ENCODE measurements at places on chromosomes 11 and 22.

DNA sequence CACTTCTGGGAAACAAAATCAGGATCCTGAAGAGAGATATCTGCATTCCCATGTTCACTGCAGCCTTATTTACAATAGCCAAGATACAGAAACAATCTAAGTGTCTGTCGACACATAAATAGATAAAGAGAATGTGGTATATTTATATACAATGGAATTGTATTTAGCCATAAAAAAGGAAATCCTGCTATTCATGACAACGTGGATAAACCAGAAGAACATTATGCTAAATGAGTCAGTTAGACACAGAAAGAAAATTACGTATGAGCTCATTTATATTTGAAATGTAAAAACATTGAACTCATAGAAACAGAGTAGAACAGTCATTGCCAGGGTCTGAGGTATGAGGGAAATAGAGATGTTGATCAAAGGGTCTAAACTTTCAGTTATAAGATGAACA, 6.1 kb downstream of the MRPL17 start:
- no peak for DNase-seq

DNA sequence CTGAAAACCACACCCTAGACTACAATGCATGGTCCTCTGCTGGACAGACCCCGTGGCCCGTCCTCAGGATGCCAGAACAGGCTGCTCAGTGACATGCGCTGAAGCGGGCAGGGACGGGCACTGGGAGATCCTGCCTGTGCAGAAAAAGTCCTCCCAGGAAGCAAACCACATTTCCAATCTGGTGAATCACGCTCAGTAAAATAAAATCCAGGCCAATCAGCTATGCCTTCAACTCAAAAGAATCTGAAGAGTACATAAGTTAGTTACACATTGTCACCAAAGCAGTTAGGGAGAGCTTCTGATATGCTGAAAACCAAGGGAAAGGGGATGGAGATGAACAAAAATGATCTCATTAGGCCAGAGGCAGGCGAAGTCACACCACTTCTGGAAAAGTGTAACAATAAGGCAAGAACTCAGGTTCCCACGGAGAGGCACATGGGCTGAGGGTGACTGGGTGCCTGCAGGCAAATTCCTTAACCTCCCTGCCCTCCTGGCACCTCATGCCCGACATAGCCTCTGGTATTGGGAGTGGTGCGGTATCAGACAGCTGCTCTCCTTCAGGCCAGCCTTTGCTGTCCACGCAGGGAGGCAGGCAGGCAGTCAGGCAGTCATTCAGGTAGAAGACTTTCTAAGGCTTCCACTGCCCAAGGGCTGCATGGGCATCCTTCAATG, 66.4 kb downstream of the APOL5 start:
- DNase-seq: no peak

GRCh38 chr11:47616726-47617416, 22.7 kb upstream of the C1QTNF4 start:
- DNase-seq: peak; percentile 87

- no peak for DNase-seq
These were observed 34.5 kb upstream of the EED start for GRCh38 chr11:86209806-86210657.

GRCh38 chr11:127242676-127243075, 242.1 kb upstream of the KIRREL3 start:
- DNase-seq: no peak

- DNase-seq: peak; percentile 72
These were observed 686.3 kb downstream of the NTM start for GRCh38 chr11:132056689-132057088.

DNA sequence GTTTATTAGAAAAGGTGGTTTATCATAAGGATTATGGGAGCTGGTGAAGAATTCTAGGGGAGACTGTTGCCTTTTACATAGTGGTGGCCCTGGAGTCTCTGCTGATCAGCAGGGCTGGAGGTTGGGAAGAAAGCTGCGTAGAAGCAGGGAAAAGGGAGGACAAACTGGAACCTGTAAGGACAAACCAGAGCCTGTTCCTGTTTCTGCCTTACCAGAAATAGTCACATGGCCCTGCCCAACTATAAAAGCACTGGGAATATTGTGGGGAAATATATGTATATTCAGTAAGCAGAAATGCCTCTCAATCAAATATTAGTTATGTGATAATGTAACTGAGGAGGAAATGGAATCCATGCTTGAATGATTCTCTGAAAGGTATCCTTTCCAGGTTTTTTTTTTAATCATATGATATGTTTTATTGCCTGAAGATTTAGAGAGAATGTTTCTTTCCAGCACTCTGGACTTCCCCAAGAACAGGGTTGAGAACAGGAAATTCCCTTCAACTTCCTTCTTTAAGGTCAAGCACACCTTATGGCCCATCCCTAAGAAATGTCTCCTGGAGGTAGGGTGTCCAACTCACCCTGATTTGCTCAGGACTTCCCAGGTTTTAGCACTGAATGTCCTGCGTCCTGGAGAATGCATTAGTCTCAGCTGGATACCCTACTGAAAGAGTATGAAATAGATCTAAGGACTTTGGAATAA, 33.9 kb upstream of the SCUBE2 start:
- DNase-seq: no peak

- DNase-seq: peak; percentile 13
These were observed 925 bp upstream of the KCNJ11 start for GRCh38 chr11:17389211-17389956.

DNA sequence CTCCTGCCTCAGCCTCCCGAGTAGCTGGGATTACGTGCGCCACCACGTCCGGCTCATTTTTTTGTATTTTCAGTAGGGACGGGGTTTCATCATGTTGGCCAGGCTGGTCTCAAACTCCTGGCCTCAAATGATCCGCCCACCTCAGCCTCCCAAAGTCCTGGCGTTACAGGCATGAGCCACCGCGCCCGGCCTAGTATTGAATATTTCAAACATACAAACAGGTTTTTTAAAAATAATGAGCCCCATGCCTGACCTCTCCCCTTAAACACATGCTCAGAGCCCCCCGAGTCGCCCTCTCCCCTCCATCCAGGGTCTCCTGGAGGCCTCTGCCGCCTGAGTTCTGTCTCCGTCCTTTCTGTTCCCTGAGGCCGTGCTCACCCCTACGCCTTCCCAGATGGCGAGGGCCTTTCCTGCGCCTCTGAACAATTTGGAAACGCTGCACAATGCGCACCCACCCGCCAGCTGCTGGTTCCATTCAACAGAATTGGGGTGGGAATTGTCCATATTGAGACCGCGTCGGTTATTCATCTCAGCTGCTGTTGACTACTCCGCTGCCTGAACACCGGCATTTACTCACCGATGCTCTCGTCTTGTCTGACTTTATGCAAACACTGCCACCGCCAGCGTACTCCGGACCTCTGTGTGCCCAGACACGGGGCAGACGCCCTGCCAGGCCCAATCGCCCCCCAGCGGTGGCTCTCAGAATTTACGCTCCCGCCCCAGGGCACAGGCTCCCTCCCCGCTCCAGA, 13.6 kb upstream of the RNH1 start:
- DNase-seq: no peak

- no peak for DNase-seq
These were observed 101.6 kb downstream of the AASDHPPT start for GRCh38 chr11:106179048-106179447.

- DNase-seq: no peak
These were observed 183.0 kb downstream of the TBC1D22A start for GRCh38 chr22:46945481-46945880.

GRCh38 chr11:133082453-133082781, 449.9 kb downstream of the OPCML start:
- DNase-seq: peak; percentile 6

GRCh38 chr11:57244911-57245310, 7.9 kb upstream of the APLNR start:
- no peak for DNase-seq

DNA sequence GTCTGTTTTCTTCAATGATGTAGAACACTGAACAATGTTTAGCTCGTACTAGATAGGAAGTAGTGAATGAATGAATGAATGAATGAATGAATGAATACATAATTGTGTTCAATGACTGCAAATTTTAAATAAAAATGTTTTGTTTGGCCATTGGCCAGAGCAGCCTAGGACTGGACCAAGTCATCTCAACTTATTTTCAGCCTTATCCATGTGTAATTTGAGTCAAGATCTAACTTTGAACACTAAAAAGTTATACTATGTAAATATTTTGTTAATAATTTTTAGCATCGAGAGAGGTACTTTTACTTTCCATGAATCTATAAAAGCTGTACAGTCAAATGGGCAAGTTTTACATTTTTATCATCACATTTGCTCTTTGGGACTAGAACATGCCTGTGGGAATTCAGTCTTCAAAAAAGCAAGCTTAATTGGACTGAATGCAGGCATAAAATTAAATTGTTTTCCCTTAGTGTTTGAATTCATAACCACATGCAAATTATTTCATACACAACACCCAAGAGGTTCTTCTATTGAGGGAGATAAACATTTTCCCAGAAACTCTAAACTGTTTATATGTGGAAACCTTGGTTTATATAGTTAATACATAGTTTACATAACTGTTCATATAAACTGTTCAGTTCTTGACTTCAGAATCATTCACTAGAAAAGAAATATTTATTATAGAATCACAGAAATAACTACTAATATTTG, 222.1 kb upstream of the ANO3 start:
- no peak for DNase-seq

GRCh38 chr11:130218501-130219070, 59.0 kb downstream of the ST14 start:
- DNase-seq: no peak

- peak; percentile 40 for DNase-seq
These were observed 34.6 kb upstream of the PDGFD start for GRCh38 chr11:104198576-104198975.

DNA sequence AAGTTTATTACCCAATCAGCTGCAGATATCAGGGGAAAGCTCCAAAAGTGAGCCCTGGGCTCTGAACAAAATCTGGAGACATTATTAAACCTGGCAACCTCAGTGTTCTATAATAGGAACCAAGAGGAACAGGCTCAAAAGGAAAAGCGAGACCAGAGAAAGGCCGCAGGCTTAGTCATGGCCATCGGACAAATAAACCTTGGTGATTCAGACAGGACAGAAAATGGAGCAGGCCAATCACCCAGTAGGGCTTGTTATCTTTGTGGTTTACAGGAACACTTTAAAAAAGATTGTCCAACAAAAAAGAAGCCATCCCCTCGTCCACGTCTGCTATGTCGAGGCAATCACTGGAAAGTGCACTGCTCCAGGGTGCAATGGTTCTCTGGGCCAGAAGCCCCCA, 7.7 kb upstream of the PANX1 start:
- DNase-seq: no peak

GRCh38 chr11:120532082-120532831, 20.7 kb downstream of the GRIK4 start:
- peak; percentile 31 for DNase-seq

GRCh38 chr22:33864723-33865130, 55.5 kb downstream of the LARGE1 start:
- peak; percentile 14 for DNase-seq

- no peak for DNase-seq
These were observed 48.0 kb downstream of the MYO7A start for GRCh38 chr11:77175869-77176539.

DNA sequence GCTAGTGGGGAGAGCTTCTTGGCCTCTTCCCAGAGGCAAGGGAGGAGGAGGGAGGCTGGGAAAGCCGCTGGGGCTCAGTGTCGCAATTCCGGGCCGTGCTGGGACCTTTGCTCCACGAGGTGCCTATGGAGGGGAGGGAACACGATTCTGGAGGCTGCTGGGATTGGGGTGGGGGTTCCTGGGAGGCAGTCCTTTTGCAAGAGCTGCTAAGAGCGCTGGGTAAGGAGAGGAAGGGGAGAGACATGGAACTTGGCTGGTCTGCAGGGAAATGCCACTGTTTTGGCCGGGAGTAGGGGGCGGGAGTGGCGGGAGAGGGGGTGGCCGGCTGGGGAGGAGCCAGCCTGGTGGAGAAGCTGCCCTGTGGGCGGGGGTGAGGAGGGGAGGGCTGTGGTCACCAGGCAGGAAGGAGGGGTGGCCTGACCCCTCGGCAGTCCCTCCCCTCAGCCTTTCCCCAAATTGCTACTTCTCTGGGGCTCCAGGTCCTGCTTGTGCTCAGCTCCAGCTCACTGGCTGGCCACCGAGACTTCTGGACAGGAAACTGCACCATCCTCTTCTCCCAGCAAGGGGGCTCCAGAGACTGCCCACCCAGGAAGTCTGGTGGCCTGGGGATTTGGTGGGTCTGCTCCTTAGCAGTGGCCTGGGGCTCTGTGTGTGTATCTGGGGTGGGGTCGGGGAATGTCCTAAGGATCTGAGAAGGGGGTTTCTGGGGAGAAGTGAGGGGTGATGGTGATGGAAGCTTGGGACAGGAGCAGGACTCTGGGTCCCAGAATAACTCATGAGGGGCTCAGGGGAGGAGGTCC, at the start of gene NR1H3:
TSS of gene NR1H3 (plus strand) at position 480 of the 800 bp plus-strand sequence. CDS start 1,221 bp downstream, outside the sequence.
- peak; percentile 95 for DNase-seq

DNA sequence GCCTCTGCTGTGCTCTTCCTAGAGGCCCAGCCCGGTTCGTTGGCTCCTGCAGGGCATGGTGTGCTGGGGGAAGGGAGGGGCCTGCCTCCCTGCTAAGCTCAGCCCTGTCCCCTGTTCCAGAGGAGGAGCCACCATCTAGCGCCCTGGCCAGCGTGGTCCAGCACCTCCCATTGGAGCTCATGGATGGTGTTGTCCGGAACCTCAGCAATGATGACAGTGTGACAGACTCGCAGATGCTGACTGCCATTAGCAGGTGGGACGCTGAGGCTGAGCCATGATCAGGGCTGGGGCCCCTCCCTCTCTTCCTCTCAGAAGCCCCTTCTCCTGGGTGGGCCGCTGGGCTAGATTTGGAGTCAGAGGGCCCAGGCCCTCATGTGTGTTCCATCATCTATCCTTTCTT, 9.1 kb downstream of the USP35 start:
- no peak for DNase-seq

GRCh38 chr11:113176599-113177360, 137.6 kb upstream of the TTC12 start:
- peak; percentile 81 for DNase-seq

- no peak for DNase-seq
These were observed 23.5 kb upstream of the THY1 start for GRCh38 chr11:119446434-119446833.

DNA sequence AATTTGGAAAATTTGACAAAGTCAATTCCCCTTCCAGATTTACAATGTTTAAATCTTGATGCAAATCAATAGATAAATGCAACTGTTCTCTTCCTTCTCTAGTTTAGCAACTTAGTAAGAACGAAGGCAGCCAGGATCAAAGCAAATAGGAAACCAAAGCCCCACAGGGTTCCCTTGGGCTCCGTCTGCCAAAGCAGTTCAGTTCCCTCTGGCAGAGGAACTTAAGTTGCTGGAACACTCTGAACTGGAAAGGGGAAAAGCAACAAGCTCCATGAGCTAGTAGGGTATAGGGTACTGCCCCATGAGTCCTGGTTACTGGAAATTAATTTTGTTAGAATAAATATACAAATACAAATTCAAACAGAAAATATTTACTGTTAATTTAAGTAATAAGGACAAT, 91.3 kb downstream of the RELT start:
- no peak for DNase-seq

DNA sequence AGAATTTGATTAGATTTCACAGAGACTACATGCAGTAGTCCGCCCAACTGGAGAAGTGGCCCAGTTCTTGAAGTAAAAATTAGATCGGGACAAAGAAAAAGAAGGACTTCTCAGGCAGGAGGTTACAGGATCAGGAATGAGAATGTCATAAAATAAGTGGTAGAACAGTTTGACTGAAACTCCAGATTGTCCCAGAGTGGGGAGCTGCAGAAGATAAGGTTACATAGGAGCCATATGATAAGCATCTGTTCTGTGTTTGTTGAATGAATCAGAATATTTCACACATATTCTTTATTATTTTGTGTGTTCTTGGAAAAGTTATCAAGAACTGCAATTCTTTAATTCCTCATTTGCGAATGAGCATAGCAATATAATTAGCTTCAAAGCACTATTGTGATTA, 210.6 kb downstream of the AASDHPPT start:
- no peak for DNase-seq

Data from fibroblast of pulmonary artery (primary cell).